ENCODE measurements at places on chromosomes 1 and 21. TPM values are rescaled to one million over a fixed set of nuclear protein-coding genes. Genes with fewer than 3 reads are reported as not detected.

- peaks cover 24% of the 10 kb centered on the region for H3K4me1 ChIP-seq
- no peak overlapping the region for H3K4me3 ChIP-seq
- no peak for DNase-seq
- H3K27me3 ChIP-seq: no peaks in the 10 kb centered on the region
- no peaks in the 10 kb centered on the region for H3K36me3 ChIP-seq
These were observed 249.9 kb downstream of the FMN2 start for GRCh38 chr1:240341365-240342250.

GRCh38 chr21:34771512-34772028 is 102.8 kb downstream of the CLIC6 start:
- no peaks in the 10 kb centered on the region for H3K27me3 ChIP-seq
- no peaks in the 10 kb centered on the region for H3K36me3 ChIP-seq
- H3K4me3 ChIP-seq: no peak overlapping the region
- peak overlapping the region; percentile 70 for H3K27ac ChIP-seq

- no peak overlapping the region for H3K4me3 ChIP-seq
- peaks cover 6% of the 10 kb centered on the region for H3K36me3 ChIP-seq
- DNase-seq: no peak
- peaks cover 59% of the 10 kb centered on the region for H3K4me1 ChIP-seq
- H3K27ac ChIP-seq: peak overlapping the region; percentile 85
These were observed 91.7 kb upstream of the GNG4 start for GRCh38 chr1:235741294-235741693.

SPRR4 gene
- total RNA-seq: not detected

CD1D gene
- total RNA-seq: not detected

GRCh38 chr1:91700771-91701471 is 185.0 kb downstream of the TGFBR3 start:
- no peak overlapping the region for H3K4me3 ChIP-seq
- no peaks in the 10 kb centered on the region for H3K27me3 ChIP-seq
- no peak for DNase-seq
- no peak overlapping the region for H3K27ac ChIP-seq
- no peaks in the 10 kb centered on the region for H3K36me3 ChIP-seq

DNA sequence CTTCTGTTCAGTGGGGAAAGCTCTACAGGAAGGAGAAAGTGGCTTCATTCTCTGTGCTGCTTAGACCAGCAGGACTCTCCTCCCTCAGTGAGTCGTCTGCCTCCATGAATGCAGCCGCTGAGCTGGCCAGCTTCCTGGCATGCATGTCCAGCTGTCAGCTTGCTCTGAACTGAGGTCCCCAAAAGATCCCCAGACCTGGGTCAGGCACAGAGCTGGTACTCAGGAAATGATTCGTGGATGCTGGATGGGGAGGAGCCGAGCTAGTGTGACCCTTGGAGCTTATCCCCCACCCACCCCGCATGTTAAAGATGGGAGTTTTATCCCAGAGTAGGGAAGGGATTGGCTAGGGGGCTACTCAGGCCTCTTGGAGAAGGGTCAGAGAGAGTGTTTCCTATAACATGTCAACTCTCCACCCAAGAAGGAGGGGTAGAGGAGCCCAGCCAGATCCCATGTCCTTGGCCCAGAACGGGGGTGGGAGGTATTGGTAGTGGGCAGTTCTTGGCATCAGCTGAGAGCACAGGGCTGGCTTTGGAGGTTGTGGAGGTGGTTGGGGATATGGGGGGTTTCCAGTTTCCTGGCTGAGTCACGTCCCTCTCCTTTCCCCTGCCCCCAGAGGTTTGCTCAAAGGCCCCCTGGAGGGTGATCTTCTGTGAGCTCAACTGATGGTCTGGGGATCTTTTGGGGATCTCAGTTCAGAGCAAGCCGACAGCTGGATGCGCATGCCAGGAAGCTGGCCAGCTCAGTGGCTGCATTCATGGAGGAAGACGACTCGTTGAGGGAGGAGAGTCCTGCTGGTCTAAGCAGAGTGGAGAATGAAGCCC is 110.1 kb downstream of the FOXD2 start:
- no peak overlapping the region for H3K4me3 ChIP-seq
- no peak for DNase-seq
- H3K27ac ChIP-seq: no peak overlapping the region
- H3K4me1 ChIP-seq: peaks cover 14% of the 10 kb centered on the region
- H3K36me3 ChIP-seq: peaks cover 1% of the 10 kb centered on the region

OLFML2B gene
- 120 TPM for total RNA-seq

CNIH4 gene
- total RNA-seq: 52.7 TPM

ETV3 gene
- 25.6 TPM for total RNA-seq

GRCh38 chr1:22018583-22019559 is 17.4 kb downstream of the CELA3A start:
- peak overlapping the region; percentile 91 for H3K27ac ChIP-seq
- H3K36me3 ChIP-seq: no peaks in the 10 kb centered on the region
- H3K27me3 ChIP-seq: no peaks in the 10 kb centered on the region
- no peak overlapping the region for H3K4me3 ChIP-seq

DNA sequence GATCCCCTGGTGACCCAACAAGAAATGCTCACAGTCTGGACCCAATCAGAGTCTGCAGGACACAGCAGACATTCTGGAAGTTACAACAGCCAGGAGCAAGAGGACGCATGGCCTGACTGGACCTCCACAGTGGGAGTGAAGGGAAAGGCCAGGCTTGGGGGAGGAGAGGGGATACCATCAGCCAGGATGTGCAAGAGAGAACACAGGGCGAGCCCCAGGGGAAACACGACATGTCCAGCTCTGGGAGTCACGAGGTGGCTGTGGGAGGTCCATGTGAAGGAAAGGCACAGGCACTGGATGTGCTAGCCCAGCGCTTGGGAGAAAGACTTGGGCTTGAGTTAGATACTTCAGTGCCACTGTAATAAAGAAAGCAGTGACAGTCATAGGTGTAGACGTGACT is 87.3 kb downstream of the HSF2BP start:
- no peaks in the 10 kb centered on the region for H3K27me3 ChIP-seq
- DNase-seq: no peak
- H3K4me3 ChIP-seq: no peak overlapping the region

DNA sequence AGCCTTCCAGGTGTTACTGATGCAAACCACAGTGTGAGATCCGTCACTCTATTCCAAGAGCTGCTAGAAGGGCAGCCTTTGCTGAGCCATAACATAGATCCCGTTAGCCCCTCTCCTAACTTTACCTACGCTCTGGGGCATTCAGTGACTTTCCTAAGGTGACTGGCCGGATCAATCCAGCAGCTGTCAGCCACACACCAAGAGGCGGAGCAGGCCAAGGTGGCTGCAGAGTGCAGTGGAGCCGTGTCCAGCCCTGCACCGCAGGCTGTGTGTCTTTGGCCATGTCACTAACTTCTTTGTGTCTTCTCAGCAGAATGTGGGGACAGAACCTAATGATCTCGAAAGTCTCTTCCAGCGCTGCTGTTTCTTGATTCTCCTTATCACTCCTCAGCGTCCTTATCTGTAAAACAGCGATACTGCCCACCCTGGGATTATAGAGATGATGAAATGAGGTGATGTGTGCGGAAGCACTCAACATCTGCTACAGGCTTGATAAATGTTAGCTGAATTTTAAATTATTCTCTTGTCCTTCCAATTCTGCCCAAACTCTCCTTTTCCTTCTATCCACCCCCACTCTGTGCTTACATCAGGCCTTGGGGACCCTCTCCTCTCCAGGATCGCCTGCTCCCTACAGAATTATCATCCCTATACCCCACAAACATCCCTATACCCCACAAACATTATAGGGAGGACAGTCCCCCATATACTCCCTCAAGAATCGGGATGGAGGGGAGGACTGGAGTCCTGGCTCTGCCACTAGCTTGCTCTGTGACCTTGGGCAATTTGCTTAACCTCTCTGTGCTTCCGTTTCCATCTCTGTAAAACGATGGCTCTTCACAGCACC is 25.8 kb upstream of the LRRN2 start:
- H3K4me1 ChIP-seq: peaks cover 4% of the 10 kb centered on the region
- no peak for DNase-seq
- H3K36me3 ChIP-seq: no peaks in the 10 kb centered on the region
- H3K27me3 ChIP-seq: peaks cover 52% of the 10 kb centered on the region
- no peak overlapping the region for H3K4me3 ChIP-seq
- no peak overlapping the region for H3K27ac ChIP-seq

F13B gene
- not detected for total RNA-seq

EPS8L3 gene
- not detected for total RNA-seq

GRCh38 chr1:209587789-209588188 is 4.3 kb downstream of the CAMK1G start:
- H3K4me3 ChIP-seq: no peak overlapping the region
- no peak for DNase-seq
- H3K4me1 ChIP-seq: no peaks in the 10 kb centered on the region
- no peak overlapping the region for H3K27ac ChIP-seq
- peaks cover 20% of the 10 kb centered on the region for H3K27me3 ChIP-seq

HDAC1 gene
- 54.9 TPM for total RNA-seq

- peaks cover 68% of the 10 kb centered on the region for H3K36me3 ChIP-seq
- H3K4me3 ChIP-seq: peak overlapping the region; percentile 11
- H3K27ac ChIP-seq: peak overlapping the region; percentile 87
- no peaks in the 10 kb centered on the region for H3K27me3 ChIP-seq
- H3K4me1 ChIP-seq: peaks cover 69% of the 10 kb centered on the region
These were observed 38.7 kb upstream of the IPO9 start for GRCh38 chr1:201790261-201790660.

- H3K4me3 ChIP-seq: no peak overlapping the region
- no peaks in the 10 kb centered on the region for H3K36me3 ChIP-seq
- H3K27me3 ChIP-seq: peaks cover 6% of the 10 kb centered on the region
- no peak overlapping the region for H3K27ac ChIP-seq
- H3K4me1 ChIP-seq: peaks cover 9% of the 10 kb centered on the region
- no peak for DNase-seq
These were observed 356.8 kb downstream of the RRAGC start for GRCh38 chr1:38502758-38503157.

- no peak overlapping the region for H3K27ac ChIP-seq
- H3K4me3 ChIP-seq: peak overlapping the region; percentile 79
- no peaks in the 10 kb centered on the region for H3K36me3 ChIP-seq
- H3K27me3 ChIP-seq: peaks cover 53% of the 10 kb centered on the region
- peaks cover 21% of the 10 kb centered on the region for H3K4me1 ChIP-seq
- no peak for DNase-seq
These were observed 569 bp upstream of the DAB1 start for GRCh38 chr1:57424231-57425027.

DNA sequence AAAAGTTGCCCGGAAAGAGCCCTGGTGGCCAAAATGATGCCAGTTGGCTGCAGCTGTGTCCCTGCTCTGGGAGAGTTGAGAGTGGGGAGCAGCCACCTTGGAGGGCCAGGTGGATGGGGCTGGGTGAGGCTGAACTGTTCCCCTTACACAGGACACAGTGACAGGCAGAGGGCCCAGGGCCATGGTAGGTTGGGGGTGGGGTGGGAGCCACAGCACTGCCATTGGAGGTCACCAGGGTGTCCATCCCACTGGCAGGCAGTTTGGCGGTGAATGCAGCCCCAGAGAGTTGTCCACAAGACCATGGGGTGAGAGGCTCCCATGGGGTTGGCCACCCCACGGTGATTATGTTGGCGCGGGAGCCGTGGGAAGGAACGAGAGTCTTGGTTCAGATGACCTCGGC is 87.7 kb downstream of the POFUT2 start:
- no peaks in the 10 kb centered on the region for H3K27me3 ChIP-seq
- H3K27ac ChIP-seq: no peak overlapping the region
- no peak overlapping the region for H3K4me3 ChIP-seq
- H3K4me1 ChIP-seq: no peaks in the 10 kb centered on the region

DNA sequence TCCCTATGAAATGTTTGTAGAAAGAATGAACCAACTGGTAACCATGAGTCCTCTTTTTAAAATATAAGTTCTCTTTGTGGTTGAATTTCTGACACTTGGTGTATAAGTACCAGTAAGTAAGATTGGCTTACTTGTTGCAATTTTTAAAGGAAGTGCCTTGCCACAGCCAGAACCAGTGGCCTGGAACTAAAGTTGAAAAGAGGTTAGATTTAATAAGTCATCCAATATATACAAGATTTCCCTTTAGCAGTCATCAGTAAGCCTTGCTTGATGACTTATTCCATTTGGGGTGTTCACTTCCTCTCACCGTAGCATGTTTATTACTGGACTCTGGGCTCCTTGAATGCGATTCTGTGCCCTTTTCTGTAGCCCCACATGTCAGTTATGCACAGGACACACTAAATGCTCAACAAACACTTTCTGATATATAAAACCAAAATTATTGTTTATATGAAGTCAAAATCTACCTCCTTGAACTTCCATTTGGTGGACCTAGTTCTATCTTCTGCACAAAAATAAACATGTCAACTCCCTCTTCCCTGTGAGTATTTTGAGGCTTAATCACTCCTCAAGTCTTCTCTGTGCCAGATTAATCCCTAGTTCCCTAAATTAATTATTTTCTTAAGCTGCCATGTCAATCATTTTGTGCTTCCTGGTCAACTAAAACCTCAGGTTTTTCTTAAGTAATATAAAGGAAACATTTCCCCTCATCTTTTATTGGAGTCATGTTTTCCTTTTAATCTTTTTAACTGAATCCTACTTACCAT is 218.1 kb downstream of the ST6GALNAC3 start:
- no peaks in the 10 kb centered on the region for H3K36me3 ChIP-seq
- peaks cover 6% of the 10 kb centered on the region for H3K4me1 ChIP-seq
- H3K4me3 ChIP-seq: no peak overlapping the region
- no peaks in the 10 kb centered on the region for H3K27me3 ChIP-seq
- DNase-seq: no peak

GRCh38 chr21:42809171-42809570 is 70.2 kb downstream of the WDR4 start:
- no peaks in the 10 kb centered on the region for H3K4me1 ChIP-seq
- peaks cover 35% of the 10 kb centered on the region for H3K27me3 ChIP-seq
- no peak overlapping the region for H3K4me3 ChIP-seq
- H3K36me3 ChIP-seq: no peaks in the 10 kb centered on the region
- no peak overlapping the region for H3K27ac ChIP-seq

DNA sequence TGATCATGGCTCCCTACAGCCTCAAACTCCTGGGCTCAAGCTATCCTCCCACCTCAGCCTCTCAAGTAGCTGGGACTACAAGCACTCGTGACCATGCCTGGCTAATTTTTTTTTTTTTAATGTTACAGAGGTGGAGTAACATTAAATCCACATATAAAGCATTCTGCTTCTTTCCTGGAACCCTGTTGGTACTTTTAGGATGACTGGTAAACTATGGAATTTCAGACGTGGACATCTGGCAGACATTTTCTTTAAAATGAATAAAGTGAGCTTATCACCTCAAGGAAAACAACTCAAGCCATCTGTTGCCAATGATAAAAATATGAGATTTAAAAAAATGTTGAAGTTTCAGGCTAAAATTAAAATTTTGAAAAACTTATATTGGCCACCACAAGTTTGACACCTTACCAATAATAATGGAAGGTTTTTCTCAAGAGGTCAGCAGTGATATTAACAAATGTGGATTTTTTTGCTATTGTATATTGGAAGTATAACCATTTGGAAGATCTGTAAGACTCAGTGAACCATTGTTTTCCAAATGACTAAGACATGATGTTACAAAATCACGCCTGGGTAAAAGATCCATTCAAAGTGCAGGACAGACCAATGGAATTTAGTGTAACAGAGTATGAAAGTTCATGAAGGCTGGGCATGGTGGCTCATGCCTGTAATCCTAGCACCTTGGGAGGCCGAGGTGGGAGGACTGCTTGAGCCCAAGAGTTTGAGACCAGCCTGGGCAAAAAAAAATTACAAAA is 52.7 kb upstream of the EIF4G3 start:
- H3K27ac ChIP-seq: peak overlapping the region; percentile 65
- no peak for DNase-seq
- no peak overlapping the region for H3K4me3 ChIP-seq
- no peaks in the 10 kb centered on the region for H3K27me3 ChIP-seq
- peaks cover 7% of the 10 kb centered on the region for H3K4me1 ChIP-seq

KIF26B gene
- total RNA-seq: 47.0 TPM

GRCh38 chr1:245542365-245542764 is 387.6 kb downstream of the KIF26B start:
- no peak overlapping the region for H3K4me3 ChIP-seq
- H3K27me3 ChIP-seq: no peaks in the 10 kb centered on the region
- DNase-seq: no peak
- H3K36me3 ChIP-seq: peaks cover 22% of the 10 kb centered on the region
- peaks cover 3% of the 10 kb centered on the region for H3K4me1 ChIP-seq
